ENCODE measurements at places on chromosomes 4 and X. TPM values are rescaled to one million over a fixed set of nuclear protein-coding genes. Genes with fewer than 3 reads are reported as not detected.

IGSF1 gene
- 0.82 TPM for total RNA-seq

ADAMTS3 gene
- 20.4 TPM for total RNA-seq

ZNF711 gene
- 102 TPM for total RNA-seq

NMU gene
- total RNA-seq: 2.0 TPM

DNA sequence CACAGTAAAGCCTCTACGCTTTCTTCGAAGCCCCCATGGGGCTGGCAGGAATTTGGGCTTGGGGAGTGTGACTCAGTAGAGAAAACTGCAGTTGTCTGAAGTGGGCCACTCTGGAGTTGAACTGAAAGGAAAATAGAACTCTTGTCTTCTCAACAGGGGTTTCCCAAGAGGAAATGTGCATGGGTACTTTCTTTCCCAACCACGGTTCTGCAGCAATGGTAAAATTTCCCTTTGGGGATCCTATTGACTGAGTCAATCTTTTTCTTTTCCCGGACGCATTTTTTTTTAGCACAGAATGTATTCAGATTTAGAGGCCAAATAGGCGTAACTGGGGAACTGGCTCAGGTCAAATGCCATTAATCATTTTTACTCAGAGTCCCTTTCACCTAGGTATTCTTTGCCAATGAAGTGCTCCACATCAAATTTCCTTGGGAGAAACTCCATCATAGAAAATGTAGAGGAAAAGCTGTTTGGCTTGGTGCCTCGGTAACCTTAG, 269.3 kb downstream of the STIM2 start:
- no peak for DNase-seq

- no peak for DNase-seq
Observed at GRCh38 chrX:36961590-36961989, 46.6 kb upstream of the FAM47C start.

- no peak for DNase-seq
Observed at GRCh38 chr4:67727124-67727850, 26.3 kb upstream of the UBA6 start.

DNA sequence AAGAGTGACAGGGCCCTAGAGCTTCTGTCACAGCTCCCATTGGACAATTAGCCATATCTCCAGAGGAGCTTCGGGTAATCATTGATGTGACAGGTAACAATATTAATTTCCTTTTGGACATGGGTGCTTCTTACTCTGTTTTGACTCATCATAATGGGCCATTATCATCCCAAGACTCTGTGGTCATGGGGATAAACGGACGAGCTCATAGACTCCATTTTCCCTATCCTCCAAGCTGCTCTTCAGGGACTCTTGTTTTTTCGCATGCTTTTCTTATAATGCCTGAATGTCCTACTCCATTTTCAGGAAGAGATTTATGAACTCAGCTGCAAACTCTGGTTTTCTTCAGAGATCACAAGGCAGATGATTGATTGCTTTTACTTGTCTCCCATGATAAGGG, 17.0 kb upstream of the UGT2B17 start:
- no peak for DNase-seq

DNA sequence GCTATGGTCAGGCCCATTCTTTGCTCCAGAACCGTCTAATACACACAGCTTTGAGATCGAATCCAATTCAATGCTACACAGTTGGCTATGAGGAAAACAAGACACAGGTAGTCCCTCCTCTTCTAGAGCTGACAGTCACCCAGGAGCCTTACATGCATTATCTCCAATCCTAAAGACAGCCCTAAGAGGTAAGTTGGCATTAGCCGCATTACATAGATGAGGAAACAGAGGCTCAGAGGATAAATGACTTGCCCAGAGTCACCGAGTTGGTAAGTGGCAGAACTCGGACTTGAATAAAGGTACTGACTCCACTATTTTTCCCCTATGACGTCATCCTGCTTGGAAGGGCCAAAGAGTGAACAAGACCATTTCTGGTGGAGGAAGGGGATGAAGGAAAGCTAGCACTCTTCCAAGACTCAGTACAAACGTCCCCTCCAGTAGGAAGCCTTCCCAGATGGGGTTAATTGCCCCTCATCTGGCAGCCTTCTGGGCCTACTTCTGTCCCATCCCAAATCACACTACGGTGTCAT, 8.5 kb downstream of the IQSEC2 start:
- DNase-seq: no peak

- DNase-seq: no peak
Observed at GRCh38 chrX:110248578-110248977, 69.3 kb downstream of the AMMECR1 start.

DNA sequence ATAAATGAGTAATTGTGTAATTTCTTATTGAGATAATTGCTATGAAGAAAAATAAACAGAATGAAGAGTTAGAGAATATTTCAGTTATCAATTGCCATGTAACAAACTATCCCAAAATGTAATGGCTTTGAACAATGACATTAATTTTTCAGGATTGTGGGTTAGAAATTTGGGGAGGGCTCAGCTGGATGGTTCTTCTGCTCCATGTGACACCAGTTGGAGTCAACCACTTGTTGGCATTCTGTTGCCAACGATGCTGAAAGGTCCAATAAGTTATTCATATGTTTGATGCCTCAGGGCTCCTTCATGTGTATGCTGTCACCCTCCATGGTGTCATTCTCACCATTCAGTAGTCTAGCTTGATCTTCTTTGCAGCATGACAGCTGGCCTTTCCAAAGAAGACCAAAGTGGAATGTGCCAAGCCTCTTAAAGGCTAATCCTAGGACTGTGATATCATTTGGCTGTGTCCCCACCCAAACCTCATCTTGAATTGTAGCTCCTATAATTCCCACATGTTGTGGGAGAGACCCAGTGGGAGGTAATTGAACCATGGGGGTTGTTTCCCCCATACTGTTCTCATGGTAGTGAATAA, 20.9 kb upstream of the CCDC149 start:
- no peak for DNase-seq

DNA sequence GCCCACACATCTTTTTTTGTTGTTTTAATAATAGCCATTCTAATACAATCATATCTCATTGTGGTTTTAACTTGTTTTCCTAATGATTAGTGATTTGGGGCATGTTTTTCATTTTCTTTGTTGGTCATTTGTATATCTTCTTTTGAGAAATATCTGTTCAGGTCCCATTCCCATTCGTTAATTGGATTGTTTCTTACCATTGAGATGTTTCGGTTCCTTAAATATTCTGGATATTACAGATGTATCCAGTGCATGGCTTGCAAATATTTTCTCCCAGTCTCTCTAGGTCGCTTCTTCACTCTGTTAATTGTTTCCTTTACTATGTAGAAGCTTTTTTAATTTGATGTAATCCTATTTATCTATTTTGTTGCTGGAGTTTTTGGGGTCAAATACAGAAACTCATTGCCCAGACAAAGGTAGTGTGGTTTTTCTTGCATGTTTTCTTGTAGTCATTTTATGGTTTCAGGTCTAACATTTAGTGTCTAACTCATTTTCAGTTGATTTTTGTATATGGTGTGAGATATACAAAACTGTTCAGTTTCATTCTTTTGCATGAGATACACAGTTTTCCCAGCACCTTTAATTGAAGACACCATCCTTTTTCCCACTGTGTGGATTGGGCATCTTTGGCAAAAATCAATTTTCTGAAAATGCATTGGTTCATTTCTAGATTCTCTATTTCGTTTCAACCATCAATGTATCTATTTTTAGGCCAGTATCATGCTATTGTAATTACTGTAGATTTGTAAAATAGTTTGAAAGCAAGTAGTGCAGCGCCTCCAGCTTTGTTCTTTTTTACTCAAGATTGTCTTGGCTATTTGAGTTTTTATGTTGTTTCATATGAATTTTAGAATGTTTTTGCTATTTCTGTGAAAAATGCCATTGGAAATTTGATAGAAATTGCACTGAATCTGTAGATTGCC, 195.9 kb downstream of the SCFD2 start:
- DNase-seq: no peak

DNA sequence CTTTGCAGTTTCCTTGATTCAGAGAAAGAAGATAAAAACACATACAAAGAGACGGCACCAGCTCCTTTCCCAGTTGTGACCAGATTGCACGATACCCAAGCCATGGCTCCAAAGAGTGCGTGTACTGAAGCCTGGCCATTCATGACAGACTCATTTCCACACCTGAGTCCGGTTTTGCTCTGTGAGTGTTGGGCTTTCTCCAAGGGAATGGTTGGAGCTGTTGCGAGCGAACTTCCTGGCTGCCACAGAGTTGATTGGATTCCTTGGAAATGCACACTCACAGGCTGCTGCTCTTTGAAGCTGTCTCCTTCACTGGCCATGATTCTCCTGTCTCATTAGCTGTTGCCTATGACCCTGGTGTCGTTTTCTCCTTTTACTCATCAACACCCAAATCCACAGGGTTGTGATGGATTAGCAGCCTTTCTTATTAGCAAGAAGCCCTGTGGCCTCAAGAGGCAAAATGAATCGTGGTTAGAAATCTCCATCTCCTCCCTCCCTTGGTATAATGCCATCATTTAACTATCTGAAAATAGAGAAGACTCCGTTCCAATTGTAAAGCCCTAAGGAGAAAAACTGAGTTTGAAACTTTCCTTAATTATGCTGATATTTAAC, 43.9 kb upstream of the BBS12 start:
- no peak for DNase-seq

- DNase-seq: no peak
Observed at GRCh38 chrX:69138512-69138911, 26.7 kb downstream of the PJA1 start.

DNA sequence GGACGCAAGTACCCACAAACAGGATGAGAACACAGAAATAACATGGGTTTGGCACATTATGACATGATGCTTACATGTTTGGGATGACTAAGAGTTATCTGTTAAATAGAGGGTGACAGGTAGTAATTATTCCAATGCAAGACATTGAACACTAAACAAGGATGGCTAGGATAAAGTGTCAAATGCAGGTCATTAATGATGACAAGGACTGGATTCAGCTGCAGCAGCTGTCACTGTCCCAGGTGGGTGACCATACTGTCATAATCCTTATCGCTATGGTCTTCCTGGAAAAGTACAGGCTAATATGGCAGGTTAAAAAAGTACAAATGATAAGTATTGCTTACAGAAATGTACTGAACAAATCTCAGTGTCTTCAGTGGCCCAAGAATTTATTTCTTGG, 123.9 kb downstream of the ANTXR2 start:
- no peak for DNase-seq

- DNase-seq: no peak
Observed at GRCh38 chr4:77226939-77227705, 70.1 kb downstream of the CCNG2 start.

- no peak for DNase-seq
Observed at GRCh38 chr4:8351931-8352367, 82.4 kb downstream of the HTRA3 start.

DNA sequence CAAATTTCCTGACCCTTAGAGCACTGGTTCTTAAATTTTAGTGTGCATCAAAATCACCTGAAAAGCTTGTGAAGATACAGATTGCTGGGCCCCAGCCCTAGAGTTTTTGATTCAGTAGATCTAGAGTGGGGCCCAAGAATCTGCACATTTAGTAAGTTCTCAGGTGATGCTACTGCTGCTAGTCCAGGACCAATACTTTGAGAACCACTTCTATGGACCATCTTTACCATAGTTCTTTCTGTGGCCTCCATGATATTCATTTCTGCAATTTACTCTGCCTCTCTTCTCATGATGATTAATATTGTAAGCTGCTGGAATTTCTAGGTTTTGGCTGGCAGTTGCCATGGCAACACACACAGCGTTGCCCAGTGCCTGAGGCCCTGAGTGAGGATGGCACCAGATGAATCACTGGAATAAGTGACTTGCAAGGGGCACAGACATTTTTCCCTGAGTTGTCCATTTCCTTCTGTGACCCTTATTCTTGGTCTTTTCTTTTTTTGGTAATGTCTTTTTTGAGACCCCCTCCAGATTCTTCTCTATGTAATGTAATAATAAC, 83.6 kb downstream of the PPP1R2C start:
- no peak for DNase-seq

- DNase-seq: no peak
Observed at GRCh38 chr4:188432328-188432727, 293.1 kb downstream of the TRIML1 start.

- no peak for DNase-seq
Observed at GRCh38 chrX:153646620-153647373, at the start of gene DUSP9. TSS of gene DUSP9 (plus strand) at chrX:153647203. CDS start at chrX:153647954, 751 bp downstream.

- DNase-seq: no peak
Observed at GRCh38 chr4:125663896-125664767, 349.4 kb downstream of the FAT4 start.

DNA sequence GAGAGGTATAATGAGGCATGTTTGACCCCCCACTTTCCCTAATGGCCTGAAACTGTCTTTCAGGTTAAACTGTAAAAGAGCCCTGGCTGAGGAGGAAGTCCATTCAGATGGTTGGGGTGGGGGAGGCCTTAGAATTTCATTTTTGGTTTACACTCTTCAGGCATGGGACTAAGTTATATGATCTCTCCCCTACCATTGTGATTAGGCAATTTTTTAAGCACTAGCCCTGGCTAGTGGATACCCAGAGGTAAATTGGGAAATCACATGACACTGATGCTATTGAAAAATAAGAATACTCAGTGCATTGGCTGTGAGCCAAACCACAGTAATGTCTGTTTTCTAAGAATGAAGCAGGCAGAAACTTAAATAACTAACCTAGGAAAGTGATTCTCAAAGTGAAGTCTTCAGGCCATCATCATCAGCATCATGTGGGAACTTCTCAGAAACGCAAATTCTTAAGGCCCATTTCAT, 149.7 kb downstream of the RRAGB start:
- DNase-seq: no peak

Measured in frontal cortex (tissue), 4 donors.